ENCODE measurements at places on chromosomes 7 and 10. TPM values are rescaled to one million over a fixed set of nuclear protein-coding genes. Genes with fewer than 3 reads are reported as not detected.

DNA sequence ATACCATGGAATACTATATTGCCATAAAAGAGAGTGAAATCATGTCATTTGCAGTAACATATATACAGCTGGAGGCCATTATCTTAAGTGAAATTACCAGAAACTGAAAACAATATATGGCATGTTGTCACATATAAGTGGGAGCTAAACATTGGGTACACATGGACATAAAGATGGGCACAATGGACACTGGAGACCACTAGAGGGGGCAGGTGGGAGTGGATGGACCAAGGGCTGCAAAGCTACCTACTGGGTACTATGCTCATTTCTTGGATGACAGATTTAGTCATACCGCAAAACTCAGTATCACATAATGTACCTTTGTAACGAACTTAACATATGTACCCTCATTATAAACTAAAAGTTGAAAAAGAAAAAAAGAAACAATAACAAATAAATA, 1167.6 kb downstream of the NXPH1 start:
- DNase-seq, result no peak

DNA sequence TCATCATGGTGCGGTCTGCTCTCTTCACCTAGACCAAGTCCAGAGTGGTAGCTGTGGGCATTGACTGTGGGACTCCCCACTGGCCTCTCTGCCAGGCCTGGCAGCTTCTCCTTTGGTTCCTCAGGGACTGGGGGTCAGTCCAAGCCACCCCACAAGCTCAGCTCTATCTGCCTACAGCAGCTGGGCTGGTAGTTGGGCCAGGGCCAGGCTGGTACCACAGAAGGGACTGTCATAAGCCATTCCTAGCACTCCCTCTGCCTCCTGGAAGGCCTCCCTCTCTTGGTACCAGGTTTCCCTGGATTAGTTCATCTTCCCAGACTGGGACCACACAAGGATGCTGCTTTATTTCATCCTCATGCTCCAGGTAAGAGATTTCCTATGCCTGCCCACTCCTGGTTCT, 24.2 kb upstream of the UNC5B start:
- DNase-seq, result no peak

- DNase-seq, result no peak
Measured at GRCh38 chr7:98281757-98282606, 496 bp downstream of the BRI3 start.

- no peak for DNase-seq
Measured at GRCh38 chr7:158850545-158851102, 5.7 kb upstream of the DYNC2I1 start.

C7orf33 gene
- polyA plus RNA-seq, result not detected

DNA sequence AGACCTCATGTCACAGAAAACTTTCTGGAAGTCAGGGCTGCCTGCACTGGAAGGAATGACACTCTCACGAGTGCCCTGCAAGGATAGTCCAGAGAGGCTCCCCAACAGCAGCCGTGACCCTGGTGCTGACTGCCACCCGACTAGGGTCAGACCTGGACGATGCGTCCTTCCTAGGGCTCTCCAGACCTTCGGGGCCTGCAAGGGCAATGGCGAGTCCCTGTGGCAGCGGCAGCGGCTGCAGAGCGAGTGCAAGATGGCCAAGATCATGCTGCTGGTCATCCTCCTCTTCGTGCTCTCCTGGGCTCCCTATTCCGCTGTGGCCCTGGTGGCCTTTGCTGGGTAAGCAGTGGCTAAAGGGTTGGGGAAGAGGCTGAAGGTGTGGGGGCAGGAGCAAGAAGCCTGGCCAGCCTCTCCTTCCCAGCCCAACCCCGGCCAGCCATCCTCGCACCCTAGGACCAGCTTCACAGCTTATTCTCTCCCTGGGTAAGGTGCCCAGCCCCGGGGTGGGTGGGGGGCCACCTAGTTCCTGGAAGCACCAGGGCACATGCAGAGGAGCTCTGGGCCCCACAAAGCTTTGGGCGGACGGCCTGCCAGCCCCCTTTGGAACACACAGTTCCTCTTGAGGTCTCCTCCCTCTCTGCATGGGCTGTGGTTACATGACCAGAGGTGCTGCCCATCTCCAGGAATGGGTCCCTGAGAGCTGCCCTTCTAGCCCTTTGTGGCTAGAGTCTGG, 5.5 kb downstream of the OPN4 start:
- DNase-seq, result no peak

All from A549 (cell line).